ENCODE measurements at places on chromosomes 7 and 10. TPM values are rescaled to one million over a fixed set of nuclear protein-coding genes. Genes with fewer than 3 reads are reported as not detected.
A peak's percentile ranks its signal among the peaks of the same experiment; 100 is the strongest.

- no peak overlapping the region for H3K4me3 ChIP-seq
- no peaks in the 10 kb centered on the region for H3K36me3 ChIP-seq
- peaks cover 31% of the 10 kb centered on the region for H3K4me1 ChIP-seq
- H3K27ac ChIP-seq = no peak overlapping the region
- no peak for DNase-seq
Measured at GRCh38 chr7:33743594-33743993, 161.7 kb upstream of the BMPER start.

GRCh38 chr7:155918720-155919390 is 106.6 kb upstream of the SHH start:
- H3K4me1 ChIP-seq = no peaks in the 10 kb centered on the region
- DNase-seq = peak; percentile 4
- peaks cover 7% of the 10 kb centered on the region for H3K36me3 ChIP-seq
- peaks cover 3% of the 10 kb centered on the region for H3K27me3 ChIP-seq
- no peak overlapping the region for H3K27ac ChIP-seq

- H3K36me3 ChIP-seq = no peaks in the 10 kb centered on the region
- no peak overlapping the region for H3K4me3 ChIP-seq
- H3K27me3 ChIP-seq = peaks cover 5% of the 10 kb centered on the region
Measured at GRCh38 chr10:110618230-110618610, 25.9 kb upstream of the RBM20 start.

DNA sequence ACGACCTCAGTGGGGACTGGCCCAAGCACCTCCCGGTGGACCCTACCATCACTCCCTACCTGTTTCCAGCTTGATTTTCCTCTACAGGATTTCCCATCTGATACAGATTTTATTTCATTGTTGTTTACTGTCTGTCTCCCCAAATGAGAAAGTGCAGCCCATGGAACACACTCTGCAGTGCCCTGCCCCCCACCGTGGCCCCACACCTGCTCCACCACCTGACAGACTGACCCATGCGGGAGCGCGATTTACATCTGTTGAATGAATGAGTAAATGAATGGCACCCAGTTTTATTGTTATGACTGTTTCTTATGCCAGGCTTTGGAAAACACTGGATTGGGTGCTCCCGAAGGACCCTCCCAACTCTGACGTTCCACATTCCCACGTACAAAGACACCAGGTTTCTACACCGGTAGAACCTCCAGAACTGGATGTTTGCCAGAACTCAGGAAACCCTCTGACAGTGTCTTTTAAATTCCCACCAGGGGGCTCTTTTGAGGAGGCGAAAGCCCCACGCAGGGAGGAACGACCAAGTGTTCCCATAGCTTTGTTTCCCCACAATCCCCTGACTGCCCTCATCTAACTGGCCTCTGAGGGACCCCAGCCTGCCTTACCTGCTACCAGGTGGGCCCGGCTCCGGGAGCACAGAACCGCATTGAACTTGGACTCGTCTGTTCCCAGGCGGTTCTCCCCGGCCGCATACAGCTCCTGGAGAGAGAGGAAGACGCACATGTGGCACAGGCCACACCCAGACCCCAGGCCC is 29.0 kb downstream of the PLAC9 start:
- DNase-seq = no peak
- H3K27me3 ChIP-seq = peaks cover 2% of the 10 kb centered on the region
- no peak overlapping the region for H3K4me3 ChIP-seq
- H3K4me1 ChIP-seq = peaks cover 100% of the 10 kb centered on the region
- peaks cover 83% of the 10 kb centered on the region for H3K36me3 ChIP-seq

DNA sequence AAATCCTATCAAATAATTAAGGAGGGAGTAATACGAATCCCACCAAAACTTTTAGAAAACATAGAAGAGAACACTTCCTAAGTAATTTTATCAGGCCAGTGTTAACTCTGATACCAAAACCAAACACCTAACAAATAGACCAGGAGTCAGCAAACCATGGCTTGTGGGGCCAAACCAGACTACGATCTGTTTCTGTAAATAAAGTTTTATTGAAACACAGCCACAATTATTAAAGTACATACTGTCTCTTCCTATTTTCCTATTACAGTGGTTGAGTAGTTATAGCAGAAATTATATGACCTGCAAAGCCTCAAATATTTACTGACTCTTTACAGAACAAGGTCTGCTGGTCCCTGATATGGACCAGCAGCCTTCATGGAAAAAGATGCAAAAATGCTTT is 73.1 kb upstream of the ELN start:
- no peaks in the 10 kb centered on the region for H3K4me1 ChIP-seq
- H3K4me3 ChIP-seq = no peak overlapping the region
- no peak for DNase-seq
- no peaks in the 10 kb centered on the region for H3K36me3 ChIP-seq
- H3K27me3 ChIP-seq = peaks cover 3% of the 10 kb centered on the region
- H3K27ac ChIP-seq = no peak overlapping the region

- no peak overlapping the region for H3K4me3 ChIP-seq
- H3K27ac ChIP-seq = no peak overlapping the region
- H3K27me3 ChIP-seq = peaks cover under 1% of the 10 kb centered on the region
- no peak for DNase-seq
Measured at GRCh38 chr7:604001-604883, 84.6 kb upstream of the PDGFA start.

DNA sequence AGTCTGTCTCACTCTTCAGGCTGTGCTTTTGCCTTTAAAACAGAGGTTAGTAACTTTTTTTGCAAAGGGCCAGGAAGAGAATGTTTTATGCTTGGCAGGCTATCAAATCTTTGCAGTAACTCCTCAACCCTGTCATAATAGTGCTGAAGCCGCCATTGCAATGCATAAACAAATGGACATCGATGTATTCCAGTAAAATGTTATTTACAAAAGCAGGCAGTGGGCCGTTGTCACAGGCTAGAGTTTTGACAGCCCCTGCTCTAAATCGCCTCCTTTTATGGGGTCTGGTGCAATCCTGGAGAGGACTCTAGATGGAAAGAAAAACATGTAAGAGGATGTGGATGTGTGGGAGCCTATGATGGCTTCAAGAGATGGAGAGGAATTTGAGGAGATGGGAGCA is 568.3 kb downstream of the TYW1 start:
- DNase-seq = no peak
- H3K4me1 ChIP-seq = no peaks in the 10 kb centered on the region
- peaks cover 2% of the 10 kb centered on the region for H3K27me3 ChIP-seq
- H3K27ac ChIP-seq = no peak overlapping the region
- H3K4me3 ChIP-seq = no peak overlapping the region

- peak; percentile 72 for DNase-seq
- H3K36me3 ChIP-seq = peaks cover 41% of the 10 kb centered on the region
- H3K27me3 ChIP-seq = peaks cover 4% of the 10 kb centered on the region
- peaks cover 29% of the 10 kb centered on the region for H3K4me1 ChIP-seq
- H3K27ac ChIP-seq = peak overlapping the region; percentile 95
- H3K4me3 ChIP-seq = peak overlapping the region; percentile 66
Measured at GRCh38 chr7:158740657-158741293, 36.2 kb upstream of the NCAPG2 start.

GRCh38 chr7:86932038-86932512 is 127.4 kb downstream of the ELAPOR2 start:
- H3K27me3 ChIP-seq = peaks cover 5% of the 10 kb centered on the region
- H3K36me3 ChIP-seq = no peaks in the 10 kb centered on the region
- no peak overlapping the region for H3K27ac ChIP-seq
- no peak overlapping the region for H3K4me3 ChIP-seq
- DNase-seq = peak; percentile 77
- H3K4me1 ChIP-seq = peaks cover 9% of the 10 kb centered on the region

GRCh38 chr10:127182161-127182560 is 14.2 kb downstream of the INSYN2A start:
- H3K4me1 ChIP-seq = peaks cover 9% of the 10 kb centered on the region
- H3K27ac ChIP-seq = no peak overlapping the region
- peaks cover 9% of the 10 kb centered on the region for H3K36me3 ChIP-seq
- DNase-seq = no peak
- no peaks in the 10 kb centered on the region for H3K27me3 ChIP-seq

DNA sequence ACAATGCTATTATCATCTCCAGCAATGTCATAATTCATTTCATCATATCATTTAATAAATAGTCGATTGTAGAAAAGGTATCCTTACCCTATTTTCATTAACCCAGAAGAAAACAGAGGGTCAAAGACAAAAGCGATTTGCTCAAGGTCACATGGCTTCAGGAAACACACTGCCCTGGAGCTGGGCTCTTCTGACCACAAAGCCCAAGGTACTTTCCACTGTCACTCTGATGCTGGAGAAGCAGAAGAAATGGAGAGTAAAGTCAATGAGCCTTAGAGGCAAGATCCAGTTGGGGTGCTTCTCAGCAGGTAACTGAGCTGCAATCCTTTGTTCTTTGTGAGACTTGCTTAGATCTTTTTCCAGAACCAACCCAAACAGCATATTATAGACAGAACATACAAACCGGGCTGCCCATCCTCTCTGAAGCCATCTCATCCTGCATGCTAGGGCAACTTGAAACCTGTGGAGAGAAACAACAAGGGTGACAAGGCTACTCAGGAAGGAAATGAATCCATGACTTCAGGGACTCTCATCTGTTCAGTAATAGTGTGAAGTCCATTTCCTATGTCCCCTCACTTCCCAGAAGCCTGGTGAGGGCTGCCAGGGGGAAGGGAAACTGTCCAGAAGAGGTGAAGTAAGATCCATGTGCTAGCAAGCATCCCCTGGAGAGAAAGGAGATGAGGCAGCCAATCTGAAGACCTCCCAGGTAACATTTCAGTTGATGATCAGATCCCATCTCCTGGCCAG is 148.6 kb upstream of the SVIL start:
- H3K27ac ChIP-seq = peak overlapping the region; percentile 14
- H3K4me3 ChIP-seq = no peak overlapping the region
- peaks cover 37% of the 10 kb centered on the region for H3K4me1 ChIP-seq
- DNase-seq = no peak
- no peaks in the 10 kb centered on the region for H3K36me3 ChIP-seq

DNA sequence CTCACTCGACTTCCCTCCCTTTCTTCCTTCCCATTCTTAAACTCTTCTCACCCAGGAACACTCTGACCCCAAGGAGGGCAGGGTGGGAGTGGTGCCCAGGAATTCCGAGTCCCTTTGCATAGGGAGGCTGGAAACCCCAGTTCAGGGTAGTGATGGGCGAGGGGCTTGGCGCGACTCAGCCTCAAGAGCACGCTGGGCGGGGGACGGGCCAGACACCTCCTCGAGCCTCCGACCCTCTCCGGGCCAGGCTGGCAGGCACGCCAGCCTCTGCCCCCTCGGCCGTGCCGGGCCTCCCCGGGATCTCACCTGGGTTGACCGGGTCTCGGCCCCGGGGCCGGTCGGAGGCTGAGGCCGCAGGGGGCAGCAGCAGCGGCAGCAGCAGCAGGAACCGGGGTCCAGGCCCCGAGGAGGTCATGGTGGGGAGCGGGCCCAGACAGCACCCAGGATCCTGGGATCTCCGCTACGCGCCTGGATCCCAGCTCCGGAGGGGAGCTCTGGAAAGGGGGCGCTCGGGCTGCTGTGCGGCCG is 457 bp downstream of the PLOD3 start:
- H3K27ac ChIP-seq = peak overlapping the region; percentile 95
- no peak for DNase-seq
- peaks cover 10% of the 10 kb centered on the region for H3K36me3 ChIP-seq
- H3K27me3 ChIP-seq = peaks cover 4% of the 10 kb centered on the region
- peaks cover 41% of the 10 kb centered on the region for H3K4me1 ChIP-seq

DNA sequence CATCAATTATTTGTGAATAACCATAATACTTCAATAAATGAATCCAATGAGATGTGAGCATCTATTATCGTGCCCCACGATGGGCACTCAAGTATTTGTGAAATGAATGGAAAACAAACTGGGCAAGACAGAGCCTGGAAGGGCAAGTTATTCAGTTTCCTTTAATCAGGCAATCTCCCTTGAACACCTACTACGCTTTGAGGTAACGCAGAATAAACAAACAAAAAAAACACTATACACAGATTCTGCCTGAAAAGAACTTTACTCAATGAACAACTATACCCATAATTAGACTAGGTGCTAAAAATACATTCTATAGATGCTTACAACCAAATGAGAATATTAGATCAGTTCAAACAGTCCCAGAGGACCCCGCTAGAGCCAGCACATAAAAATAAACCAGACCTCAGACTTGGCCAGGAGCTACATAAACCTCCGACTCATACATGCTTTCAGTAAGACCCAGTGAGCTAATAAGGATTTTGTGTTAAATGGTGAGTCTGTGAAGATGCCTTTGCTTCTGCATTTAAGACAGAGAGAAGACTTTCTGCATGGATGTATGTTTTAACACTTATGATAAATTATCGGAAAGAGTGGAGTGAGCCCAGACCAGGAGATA is 121.3 kb downstream of the MPP7 start:
- H3K27ac ChIP-seq = no peak overlapping the region
- H3K4me1 ChIP-seq = peaks cover 33% of the 10 kb centered on the region
- no peak for DNase-seq
- H3K4me3 ChIP-seq = no peak overlapping the region
- no peaks in the 10 kb centered on the region for H3K36me3 ChIP-seq

- no peaks in the 10 kb centered on the region for H3K27me3 ChIP-seq
- H3K27ac ChIP-seq = peak overlapping the region; percentile 1
- no peak overlapping the region for H3K4me3 ChIP-seq
- no peak for DNase-seq
Measured at GRCh38 chr7:77548206-77548605, 11.1 kb downstream of the PTPN12 start.

- peak overlapping the region; percentile 71 for H3K4me3 ChIP-seq
- peaks cover 60% of the 10 kb centered on the region for H3K4me1 ChIP-seq
- peaks cover 5% of the 10 kb centered on the region for H3K36me3 ChIP-seq
Measured at GRCh38 chr10:89706011-89706410, 4.6 kb downstream of the KIF20B start.

DNA sequence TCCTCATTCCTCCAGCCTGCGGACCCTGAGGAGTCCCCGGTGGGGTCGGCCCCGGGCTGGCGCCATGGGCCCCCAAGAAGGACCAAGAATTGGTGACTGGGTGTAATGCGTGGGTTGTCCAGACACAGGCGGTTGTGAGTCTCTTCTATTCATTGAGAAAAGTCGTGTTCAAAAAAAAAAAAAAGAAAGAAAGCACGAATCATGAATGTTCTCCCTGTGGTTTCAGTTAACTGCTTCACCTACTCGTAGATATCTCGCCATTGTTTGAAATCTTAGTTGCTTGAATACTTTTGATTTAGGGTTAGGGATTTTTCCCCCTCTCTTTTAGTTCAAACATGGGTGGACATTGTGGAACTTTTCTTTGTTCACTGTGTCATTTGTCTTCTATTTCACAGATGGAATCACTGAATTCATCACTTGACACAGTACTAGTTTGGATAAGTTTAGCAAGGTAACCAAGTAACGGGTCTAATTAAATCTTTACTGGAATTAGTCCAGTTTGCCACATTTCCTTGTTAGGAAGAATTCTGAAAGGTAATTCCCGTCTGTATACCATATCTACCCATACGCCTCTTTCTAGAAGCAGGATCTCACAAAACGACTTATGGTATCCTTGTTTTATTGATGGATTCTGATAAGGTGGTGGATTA is 775 bp downstream of the STARD3NL start:
- H3K36me3 ChIP-seq = peaks cover 2% of the 10 kb centered on the region
- peak overlapping the region; percentile 97 for H3K4me3 ChIP-seq
- peak; percentile 35 for DNase-seq
- peaks cover under 1% of the 10 kb centered on the region for H3K27me3 ChIP-seq
- H3K27ac ChIP-seq = peak overlapping the region; percentile 97
- peaks cover 34% of the 10 kb centered on the region for H3K4me1 ChIP-seq

GRCh38 chr10:62095181-62096122 is 173.2 kb downstream of the RTKN2 start:
- peak overlapping the region; percentile 52 for H3K4me3 ChIP-seq
- H3K4me1 ChIP-seq = peaks cover 86% of the 10 kb centered on the region
- no peak for DNase-seq
- peaks cover 80% of the 10 kb centered on the region for H3K36me3 ChIP-seq
- H3K27ac ChIP-seq = peak overlapping the region; percentile 83
- peaks cover 36% of the 10 kb centered on the region for H3K27me3 ChIP-seq

Gene RHEB
- total RNA-seq = 107 TPM

Gene TFR2
- total RNA-seq = 0.52 TPM

Gene CRHR2
- total RNA-seq = not detected

Gene ZNF679
- not detected for total RNA-seq

Gene PTPN20
- total RNA-seq = not detected

Gene NUDT13
- total RNA-seq = 1.7 TPM

Gene INMT
- not detected for total RNA-seq

Measured in HFFc6 (cell line).